Left lung (tissue), 14 donors: ENCODE measurements at places on chromosomes 4 and X.

DNA sequence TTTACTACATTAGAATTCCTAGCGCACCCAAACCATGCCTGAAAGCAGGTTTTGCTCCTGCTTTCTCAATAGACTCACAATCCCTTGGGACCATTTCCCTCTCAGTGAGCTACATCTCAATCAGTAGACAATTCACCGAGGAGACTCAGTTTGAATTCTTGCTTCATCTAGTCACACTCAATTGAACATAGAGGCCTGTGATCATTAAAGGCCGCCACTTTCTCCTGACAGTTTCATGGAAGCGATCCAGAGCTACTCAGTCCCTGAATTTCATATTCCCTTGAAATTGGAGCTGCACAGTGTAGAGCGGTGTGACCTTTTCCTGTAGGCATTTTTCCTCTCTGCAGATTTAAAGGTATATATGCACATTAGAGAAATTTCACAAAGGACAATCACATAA lies 193.9 kb upstream of the SPOCK3 start:
- DNase-seq: no peak

- peak; percentile 83 for DNase-seq
Observed at GRCh38 chr4:186725469-186726425, 2.1 kb upstream of the FAT1 start.

- DNase-seq: no peak
Observed at GRCh38 chrX:100964362-100964761, 5.1 kb upstream of the ARL13A start.

- no peak for DNase-seq
Observed at GRCh38 chrX:53305219-53305995, 24.0 kb upstream of the IQSEC2 start.

GRCh38 chr4:158760866-158761265 lies 8.0 kb upstream of the FNIP2 start:
- DNase-seq: no peak

GRCh38 chr4:140343303-140343702 lies 30.1 kb upstream of the SCOC start:
- peak; percentile 74 for DNase-seq

DNA sequence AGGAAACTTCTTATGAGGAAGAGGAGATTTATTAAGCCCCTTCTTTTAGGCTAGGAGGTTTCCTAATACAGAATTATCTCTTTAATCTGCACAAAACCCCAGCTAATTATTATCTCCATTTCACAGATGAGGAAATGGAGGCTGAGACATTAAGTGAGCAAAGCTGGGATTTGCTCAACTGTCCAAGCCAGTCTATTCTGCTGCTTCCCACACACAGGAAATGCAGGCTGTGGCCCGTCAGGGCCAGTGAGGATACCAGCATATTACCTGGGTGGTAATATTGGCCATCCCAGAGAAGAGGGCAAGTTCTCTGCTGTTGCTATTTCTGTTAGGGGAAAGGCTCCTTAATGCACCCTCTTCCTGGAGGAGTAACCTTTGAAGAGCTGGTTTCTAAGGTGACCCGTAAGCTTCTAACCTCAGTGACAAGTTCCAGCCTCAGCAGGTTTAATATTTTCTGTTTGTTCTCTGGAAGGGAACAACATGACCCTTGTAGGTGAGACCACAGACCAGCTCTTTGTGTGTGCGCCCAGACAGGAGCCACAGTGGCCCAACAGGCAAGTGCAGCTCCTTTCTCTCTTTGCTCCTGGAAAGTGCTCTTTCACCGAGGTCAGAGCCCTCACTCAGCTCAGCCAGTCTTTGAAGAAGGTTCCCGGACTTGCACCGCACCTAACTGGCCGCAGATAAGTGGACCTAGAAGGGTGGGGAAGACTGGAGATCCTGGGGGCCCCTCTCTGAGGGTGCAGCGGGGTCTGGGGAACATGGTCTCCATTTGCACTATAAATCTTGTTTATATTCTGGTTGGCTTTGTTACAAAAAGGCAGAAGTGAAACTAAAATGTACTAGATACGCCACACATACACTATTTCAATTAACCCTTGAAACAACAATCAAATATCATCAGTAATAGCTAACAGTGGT lies 35.5 kb downstream of the TBC1D9 start:
- DNase-seq: peak; percentile 38

DNA sequence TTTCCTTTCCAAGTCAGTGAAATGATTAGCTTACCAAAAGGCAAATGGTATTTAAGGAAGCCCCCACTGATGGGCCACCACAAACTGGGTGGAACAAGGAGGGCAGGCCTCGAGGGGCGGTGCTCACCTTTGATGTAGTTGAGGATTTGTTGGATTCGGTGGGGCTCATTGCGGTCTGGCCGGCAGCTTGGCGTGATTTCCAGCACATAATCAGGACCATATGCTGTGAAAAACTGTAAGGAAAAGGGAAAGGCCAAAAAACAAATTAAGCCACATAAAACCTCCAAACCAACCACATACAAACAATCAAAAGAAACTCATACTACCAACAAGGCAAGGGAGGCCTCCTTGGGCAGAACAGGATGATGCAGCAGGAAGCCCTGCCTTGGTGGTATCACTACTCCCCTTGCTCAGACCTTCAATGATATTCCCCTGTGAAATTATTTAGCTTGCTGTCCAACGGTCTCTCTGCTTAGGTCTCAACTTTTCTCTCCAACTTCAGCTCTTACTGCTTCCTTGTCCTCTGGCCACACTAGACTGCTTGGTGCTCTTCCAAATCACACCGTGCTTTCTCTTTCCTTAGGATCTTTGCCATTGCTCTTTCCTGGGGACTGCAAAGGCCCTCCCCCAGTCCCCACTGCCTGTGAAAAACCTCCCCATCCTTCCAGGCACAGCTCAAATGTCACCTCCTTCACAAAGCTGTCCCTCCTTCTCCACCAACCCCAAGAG lies 46.1 kb upstream of the CITED1 start:
- no peak for DNase-seq

GRCh38 chrX:119266364-119266995 lies 30.4 kb downstream of the PGRMC1 start:
- DNase-seq: no peak

GRCh38 chrX:134806707-134807038 lies 148.4 kb upstream of the PLAC1 start:
- DNase-seq: no peak

GRCh38 chr4:28508636-28509035 lies 1648.0 kb downstream of the STIM2 start:
- no peak for DNase-seq

- DNase-seq: no peak
Observed at GRCh38 chrX:9619133-9619532, 146.5 kb downstream of the GPR143 start.

- DNase-seq: no peak
Observed at GRCh38 chr4:184420402-184420801, 53.9 kb downstream of the IRF2 start.

GRCh38 chrX:95055991-95056390 lies 1382.0 kb downstream of the FAM133A start:
- no peak for DNase-seq

- DNase-seq: no peak
Observed at GRCh38 chr4:153510252-153511001, 44.3 kb downstream of the TMEM131L start.

DNA sequence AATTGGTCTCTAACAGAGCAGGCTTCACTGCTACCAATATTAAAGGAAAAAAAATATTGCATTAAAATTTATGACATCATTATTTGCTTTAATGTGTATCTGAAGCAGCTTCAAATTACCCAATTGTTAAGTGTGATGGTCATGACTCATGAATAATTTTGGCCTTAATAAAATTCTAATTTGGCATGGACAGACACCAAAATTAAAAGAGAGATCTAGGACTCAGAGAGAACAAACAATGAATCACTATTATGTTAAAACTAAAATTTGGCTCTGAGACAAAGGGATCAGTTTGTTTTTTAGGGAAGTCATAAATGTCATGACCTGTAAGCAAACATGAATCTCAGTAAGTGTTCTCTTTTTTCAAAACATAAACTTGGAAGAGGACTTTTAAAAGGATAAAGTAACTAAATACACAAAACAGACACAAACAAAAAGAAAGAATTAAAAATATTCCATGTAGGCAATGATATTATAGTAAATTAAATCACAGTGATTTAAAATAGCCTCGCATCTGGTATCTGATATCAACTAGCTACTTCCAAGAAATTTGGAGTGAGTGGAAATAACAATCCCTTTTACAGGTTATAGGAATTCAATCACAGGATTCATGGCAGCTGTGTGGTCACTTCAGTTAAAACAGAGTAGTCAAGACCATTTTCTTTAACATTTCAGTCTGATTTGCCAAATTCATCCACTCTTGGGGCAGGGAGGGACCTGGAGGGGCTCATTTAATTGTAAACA lies 11.6 kb downstream of the VEGFC start:
- DNase-seq: no peak

GRCh38 chrX:973010-973632 lies 239.3 kb downstream of the CRLF2 start:
- DNase-seq: no peak

DNA sequence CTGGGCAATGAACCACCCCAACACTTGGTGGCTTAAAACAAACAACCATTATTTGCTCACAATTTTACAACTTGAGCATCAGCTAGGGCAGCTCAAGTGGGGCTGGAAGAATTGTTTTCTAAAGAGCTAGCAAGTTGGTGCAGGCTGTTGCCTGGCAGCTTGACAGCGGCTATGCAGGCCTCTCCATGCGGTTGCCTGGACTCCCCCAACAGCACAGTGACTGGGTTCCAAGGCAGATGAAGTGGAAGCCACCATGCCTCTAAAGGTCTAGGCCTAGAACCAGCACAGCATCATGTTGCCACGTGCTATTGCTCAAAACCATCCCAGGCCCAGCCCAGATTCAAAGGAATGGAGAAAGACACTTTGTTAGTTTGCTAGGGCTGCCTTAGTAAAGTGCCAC lies 114.8 kb downstream of the BCOR start:
- DNase-seq: no peak

- no peak for DNase-seq
Observed at GRCh38 chr4:7275067-7275466, 82.7 kb downstream of the SORCS2 start.

GRCh38 chrX:10047631-10048030 lies 80.5 kb downstream of the CLDN34 start:
- DNase-seq: no peak

DNA sequence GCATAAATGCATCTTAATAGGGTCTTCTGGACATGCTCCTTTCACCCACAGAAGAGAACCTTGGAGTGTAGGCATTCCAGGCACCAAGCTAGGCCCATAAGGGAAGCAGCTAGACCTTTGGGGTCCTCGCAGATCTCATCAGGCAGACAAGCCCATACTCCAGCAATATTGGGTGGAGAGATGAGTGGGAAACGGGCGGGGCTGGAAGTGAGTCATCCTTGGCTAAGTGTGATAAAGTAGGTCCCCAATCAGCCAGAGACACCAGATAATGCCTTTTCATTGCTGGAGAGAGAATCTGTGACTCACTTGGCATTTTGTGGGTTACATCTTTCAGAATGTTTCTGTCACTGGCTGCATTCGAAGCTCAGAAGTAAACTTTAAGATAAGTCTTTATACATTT lies 133.3 kb upstream of the MBNL3 start:
- no peak for DNase-seq

DNA sequence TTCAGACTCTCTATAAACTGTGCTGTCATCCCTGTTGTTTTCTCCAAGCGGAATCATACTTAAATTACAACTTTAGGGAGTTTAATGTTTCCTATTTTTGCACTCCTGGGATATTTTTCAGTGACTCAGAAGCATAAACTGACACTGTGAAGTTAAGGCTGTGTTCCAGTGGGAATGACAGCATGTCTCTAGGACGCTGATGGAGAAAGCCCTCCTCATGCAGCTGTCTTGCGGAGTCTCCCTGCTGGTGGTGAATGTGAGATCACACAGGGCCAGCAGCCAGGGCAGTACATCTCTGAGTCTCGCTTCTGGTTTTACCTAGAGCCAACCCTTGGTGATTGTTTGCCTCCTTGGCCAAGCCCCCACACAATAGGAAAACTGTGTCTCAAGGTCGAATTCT lies 53.3 kb downstream of the NFKB1 start:
- DNase-seq: no peak

DNA sequence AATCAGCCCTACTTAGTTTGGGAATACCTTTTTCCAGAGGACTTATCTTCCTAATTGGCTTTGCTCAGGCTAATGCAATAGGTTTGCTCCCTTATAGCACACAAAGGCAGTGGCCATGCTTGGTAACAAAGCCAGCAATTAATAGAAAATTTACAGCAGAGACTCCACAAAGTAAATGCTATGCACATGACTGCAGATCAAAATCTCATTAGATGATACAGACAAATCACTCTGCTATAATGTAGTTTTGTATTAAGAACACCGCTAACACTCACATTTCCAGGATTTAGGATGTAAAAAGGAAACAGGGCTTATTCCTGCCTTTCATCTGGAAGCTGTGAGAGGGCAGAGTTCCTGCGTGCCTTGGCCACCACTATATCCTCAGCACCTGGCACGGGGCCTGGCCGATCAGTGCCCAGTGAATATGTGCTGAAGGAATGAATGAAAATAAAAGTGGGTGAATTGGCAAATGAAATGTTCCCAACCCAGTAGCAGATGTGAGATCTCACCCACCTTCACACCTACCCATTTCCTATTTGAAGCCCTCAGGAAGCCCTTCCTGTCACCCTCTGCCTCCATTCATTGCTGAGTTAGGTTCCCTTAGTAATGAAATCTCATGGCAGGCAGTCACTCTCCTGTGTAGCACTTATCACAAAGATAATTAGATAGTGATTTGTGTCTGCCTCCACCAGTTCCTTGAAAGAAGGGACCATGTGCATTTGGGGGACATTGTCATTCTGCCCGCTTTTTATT lies 5.1 kb downstream of the SEPTIN6 start:
- no peak for DNase-seq

DNA sequence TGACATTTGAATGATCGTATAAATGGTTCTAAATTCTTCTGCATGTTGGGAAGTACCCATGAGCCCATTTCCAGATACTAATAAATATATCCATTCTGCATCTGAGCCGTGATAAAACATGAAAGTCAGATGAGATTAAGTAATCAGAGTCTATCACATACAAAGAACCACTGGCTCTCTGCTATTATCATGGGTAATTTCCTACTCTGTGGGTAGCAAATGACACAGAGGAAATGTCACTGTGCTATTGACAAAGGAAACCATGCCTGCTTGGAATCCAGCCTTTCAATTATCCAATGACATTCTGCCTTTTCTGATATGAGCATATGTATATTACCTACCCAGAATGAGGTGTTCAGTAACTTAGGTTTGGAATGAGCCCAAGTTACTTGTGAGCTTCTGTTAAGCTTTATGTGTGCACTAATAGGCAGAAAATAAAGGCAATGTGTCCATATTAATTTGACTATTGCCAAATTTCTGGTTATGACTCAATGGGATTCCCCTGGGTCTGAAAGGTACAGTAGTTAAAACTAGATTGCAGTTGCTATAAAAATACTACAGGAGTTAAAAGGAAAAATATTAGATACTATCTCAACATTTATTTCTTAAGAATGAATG lies 238.7 kb upstream of the KCNIP4 start:
- DNase-seq: no peak

DNA sequence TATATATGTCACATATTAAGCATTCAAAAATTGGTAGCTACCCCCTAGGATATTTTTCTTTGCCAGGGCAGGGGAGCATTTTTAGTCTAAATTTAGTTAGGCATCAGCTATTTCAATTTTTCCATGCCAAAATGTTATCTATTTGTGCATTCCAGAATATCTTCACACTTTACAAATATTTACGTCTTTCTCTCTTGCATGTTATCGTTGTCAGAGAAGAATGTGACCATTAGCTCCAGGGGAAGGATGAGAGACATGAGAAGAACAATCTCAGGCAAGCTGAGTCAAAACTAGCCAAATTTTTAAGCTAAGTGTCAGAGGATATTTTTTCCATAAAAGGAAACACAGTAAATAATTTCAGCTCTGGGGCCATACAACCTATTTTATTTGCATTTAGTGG lies 885.0 kb upstream of the EPHA5 start:
- no peak for DNase-seq

GRCh38 chr4:19575924-19576323 lies 675.8 kb upstream of the SLIT2 start:
- DNase-seq: peak; percentile 40
